Naive thymus-derived CD4-positive, alpha-beta T cell (primary cell): ENCODE measurements at places on chromosomes 12 and 14.

GRCh38 chr12:56224954-56225353, 812 bp downstream of the NABP2 start:
- DNase-seq = no peak

DNA sequence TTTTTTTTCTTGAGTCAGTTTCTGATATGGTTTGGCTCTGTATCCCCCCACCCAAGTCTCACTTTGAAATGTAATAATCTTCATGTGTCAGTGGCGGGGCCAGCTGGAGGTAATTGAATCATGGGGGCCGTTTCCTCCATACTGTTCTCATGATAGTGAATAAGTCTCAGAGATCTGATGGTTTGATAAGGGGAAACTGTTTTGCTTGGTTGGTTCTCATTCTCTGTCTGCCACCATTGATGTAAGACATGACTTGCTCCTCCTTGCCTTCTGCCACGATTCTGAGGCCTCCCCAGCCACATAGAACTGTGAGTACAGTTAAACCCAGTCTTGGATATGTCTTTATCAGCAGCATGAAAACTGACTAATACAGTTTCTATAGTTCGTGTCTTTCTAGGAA, 42.9 kb downstream of the WNK1 start:
- no peak for DNase-seq

DNA sequence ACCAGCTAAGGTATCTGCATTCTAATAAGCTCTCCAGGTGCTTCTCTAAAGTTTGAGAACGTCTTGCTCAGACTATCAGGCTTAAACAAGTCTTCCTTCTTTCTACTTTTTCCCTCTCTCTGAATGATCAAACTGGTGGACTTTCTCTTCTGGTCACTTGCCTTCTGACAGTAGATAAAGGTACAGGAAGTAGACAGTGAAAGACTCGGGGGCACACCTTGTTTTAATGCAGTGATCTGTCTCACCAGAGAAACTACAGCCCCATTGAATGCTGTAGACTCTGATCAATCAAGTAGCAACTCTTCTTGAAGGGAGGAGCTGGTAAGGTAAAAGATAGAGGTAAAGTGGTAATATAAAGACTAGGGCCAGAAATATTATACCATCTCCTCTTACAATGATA, 48.1 kb upstream of the ATXN7L3B start:
- DNase-seq = no peak

DNA sequence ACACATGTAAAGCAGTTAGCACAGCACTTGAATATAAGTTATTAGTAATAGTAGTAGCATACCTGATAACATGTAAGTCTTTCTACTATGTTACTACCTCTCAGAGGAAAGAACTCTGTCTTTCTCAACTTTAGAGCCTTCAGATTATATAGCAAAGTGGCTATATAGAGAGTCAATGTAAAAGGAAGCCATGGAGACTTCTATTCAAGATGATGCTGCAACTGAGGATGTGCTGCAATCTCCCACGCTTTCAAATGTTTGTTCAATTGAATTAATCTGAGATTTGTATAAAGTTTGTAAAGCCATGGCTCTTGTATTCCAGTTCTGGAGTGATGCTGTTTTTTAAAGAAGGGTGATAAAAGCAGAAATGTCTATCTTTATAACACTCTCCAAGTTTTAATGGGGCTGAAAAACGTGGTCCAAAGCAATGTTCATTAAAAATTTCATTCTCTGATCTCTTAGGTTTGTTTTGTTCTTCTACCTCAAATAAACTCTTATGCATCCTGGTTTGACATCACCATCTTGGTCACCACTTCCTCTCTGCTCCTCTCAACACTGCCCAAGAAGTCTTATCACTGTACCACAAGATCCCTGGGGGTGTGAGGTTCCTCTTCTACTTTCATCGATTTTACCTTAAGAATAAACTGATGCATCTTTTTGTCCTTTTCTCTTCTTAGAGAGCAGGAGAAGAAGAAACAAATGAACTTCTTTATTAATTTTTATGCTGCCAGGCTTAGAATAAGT, 40.6 kb downstream of the C12orf42 start:
- peak; percentile 52 for DNase-seq

GRCh38 chr12:42691991-42692557, 102.5 kb upstream of the PRICKLE1 start:
- DNase-seq = no peak

DNA sequence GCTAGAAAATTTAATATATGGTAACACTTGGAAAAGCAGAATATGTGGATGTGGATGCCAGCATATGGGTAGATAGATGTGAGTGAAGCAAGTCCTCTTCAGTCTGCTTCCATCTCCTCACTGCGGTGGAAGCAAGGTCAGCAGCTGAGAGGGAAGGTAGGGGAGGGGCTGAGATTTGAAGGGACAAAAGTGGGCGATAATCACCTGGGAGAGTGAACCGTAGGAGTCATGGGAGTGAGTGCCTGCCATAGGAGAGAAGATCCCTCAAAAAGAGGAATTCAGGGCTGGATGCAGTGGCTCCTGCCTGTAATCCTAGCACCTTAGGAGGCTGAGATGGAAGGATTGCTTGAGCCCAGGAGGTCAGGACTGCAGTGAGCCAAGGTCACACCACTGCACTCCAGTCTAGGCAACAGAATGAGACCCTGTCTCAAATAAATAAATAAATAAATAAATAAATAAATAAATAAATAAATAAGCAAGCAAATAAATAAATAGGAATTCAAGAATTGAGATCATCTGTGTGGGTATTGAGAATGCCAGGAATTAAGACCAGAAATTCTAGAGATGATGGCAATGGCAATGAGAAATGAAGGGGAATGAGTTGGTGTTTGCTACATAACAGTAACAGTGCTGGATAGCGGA, 123.4 kb downstream of the BICD1 start:
- DNase-seq = no peak

GRCh38 chr12:19842116-19842515, 402.8 kb downstream of the AEBP2 start:
- DNase-seq = no peak

DNA sequence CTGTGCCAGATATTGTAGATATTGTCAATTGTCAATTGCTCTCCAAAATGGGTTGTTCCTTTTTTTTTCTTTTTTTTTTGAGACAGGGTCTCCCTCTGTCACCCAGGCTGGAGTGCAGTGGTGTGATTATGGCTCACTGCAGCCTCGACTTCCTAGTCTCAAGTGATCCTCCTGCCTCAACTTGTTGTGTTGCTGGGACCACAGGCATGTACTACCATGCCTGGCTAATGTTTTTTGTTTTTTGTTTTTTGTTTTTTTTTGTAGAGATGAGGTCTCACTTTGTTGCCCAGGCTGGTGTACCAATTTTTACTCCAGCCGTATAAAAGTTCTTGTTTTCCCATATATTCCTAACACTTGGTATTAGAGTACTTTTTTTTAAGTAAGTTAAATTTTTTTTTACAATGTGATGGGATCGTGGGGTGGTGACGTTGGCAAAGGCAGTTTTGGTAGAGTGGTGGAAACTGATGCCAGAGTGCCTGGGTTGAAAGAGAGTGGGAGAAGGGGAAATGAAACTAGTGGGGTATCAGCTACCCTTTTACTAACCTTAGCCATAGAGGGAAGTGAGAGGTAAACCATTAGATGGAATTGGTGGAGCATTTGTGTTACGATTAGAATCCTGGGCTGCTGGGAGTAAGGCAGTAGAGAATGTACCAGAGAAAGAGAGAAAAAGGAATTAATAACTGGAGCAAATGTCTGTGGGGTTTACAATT, 33.0 kb upstream of the CFAP54 start:
- DNase-seq = no peak

DNA sequence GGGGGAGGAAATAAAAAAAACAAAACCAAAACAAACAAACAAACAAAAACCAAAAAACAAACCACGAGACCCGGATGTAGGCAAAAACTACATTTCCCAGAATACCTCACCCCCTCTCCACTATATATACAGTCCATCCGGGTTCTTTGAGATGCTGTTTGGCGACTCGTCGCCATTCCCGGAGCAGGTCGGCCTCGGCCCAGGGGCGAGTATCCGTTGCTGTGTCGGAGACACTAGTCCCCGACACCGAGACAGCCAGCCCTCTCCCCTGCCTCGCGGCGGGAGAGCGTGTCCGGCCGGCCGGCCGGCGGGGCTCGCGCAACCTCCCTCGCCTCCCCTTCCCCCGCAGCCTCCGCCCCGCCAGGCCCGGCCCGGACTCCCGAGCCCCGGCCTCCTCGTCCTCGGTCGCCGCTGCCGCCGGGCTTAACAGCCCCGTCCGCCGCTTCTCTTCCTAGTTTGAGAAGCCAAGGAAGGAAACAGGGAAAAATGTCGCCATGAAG, at the start of gene RNF10:
TSS of gene RNF10 (plus strand) at position 154 of the 500 bp plus-strand sequence. CDS start 456 bp downstream, outside the sequence.
- peak; percentile 78 for DNase-seq

GRCh38 chr14:51202914-51203665, 37.0 kb upstream of the TMX1 start:
- no peak for DNase-seq

- DNase-seq = no peak
Observed at GRCh38 chr12:24407884-24408283, 458.4 kb upstream of the SOX5 start.

GRCh38 chr14:55052269-55052930, 953 bp downstream of the MAPK1IP1L start:
- DNase-seq = no peak
